ENCODE measurements at places on chromosomes 6 and 20.

- no peak for DNase-seq
Observed at GRCh38 chr6:6460416-6460815, 128.1 kb upstream of the LY86 start.

- no peak for DNase-seq
Observed at GRCh38 chr6:26359765-26360164, 5.2 kb upstream of the BTN3A2 start.

DNA sequence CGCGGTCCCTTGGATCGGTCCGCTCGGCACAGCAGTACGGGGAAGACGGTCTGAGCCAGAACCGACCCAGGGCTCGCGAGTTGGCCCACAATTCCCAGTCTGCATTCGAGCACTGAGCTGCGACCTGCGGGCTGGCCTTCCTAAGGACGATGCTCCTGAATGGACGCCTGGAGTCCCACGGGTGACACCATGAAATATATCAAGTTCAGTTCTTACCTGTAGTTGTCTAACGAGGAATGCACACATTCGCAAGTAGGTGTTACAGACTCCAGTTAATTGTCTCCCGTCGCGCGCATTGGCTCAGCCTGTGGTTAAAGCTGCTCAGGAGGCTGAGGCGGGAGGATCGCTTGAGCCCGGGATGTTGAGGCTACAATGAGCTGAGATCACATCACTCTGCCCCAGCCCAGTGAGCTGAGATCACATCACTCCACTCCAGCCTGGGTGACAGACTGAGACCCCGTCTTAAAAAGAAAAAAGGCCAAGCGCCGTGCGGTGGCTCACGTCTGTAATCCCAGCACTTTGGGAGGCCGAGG lies 802 bp downstream of the PEX7 start:
- DNase-seq: peak; percentile 13

DNA sequence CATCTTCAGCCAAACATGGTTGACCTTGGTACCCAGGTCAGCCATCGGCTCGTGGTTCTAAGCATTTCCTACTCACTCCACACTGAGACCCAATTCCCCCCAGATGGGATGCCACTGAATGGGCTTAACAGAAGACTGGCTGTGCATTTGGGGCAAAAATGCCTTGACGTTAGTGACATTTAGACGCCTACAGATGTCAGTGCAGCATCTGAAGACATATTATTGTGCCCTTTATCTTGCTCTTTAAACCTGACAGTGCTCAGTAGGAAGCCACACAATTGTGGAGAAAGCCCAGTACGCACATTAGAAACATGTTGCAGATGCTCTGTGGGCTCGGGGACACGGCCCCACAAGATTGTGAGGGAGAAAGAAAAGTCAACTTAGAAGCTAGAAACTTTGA lies 414.7 kb downstream of the PTPRT start:
- DNase-seq: no peak

- DNase-seq: no peak
Observed at GRCh38 chr20:21167261-21167660, 41.4 kb downstream of the KIZ start.

- DNase-seq: no peak
Observed at GRCh38 chr6:54695815-54696214, 150.8 kb upstream of the FAM83B start.

GRCh38 chr6:15630202-15630601 lies 32.6 kb downstream of the DTNBP1 start:
- no peak for DNase-seq

DNA sequence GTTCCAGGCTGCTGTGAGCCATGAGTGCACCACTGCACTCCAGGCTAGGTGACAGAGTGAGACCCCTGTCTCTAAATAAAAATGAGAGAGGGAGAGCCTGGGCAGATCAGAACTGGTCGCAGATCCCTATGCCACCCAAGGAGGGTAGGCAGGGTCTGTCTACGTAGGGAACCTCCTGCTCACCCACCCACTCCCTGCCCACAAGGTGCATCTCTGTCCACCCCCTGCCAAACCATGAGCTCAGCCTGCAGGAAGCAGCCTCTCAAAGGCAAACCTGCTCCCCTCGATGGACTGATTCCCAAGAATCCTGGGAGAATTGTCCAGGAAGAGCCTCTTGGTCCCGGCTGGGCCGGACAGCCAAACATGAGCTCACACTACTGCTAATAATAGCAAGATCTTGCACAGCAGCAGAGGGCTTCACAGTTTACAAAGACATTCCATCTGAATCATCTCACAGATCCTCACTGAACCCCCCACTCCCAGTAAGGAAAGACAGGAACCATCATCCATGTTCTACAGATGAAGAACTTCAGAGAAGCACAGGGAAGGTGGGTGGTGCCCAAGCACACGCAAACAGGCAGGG lies 27.8 kb upstream of the TLDC2 start:
- no peak for DNase-seq

DNA sequence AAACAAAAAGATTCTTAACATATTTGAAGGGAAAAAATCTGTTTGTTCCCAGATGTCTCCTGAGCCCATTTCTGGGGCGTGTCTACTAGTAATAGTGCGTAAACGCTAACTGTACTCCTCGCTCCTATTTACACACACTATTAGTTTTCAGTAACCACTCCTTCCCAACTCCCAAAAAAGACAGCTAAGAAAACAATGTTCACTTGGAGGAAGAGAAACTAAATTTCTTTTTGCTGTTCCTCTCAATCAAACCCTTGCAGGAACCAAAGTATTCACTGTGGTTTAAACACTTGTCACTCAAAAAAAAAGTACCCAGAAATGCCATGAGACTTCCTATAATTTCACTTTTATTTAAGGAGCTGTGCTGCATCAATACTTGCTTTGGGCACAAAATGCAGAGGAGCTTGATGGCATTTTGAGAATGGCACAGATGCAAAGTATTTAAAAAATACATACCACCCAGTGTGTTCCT lies 118.2 kb downstream of the BACH2 start:
- no peak for DNase-seq

GRCh38 chr6:43383021-43383667 lies 13.7 kb upstream of the ZNF318 start:
- DNase-seq: no peak

DNA sequence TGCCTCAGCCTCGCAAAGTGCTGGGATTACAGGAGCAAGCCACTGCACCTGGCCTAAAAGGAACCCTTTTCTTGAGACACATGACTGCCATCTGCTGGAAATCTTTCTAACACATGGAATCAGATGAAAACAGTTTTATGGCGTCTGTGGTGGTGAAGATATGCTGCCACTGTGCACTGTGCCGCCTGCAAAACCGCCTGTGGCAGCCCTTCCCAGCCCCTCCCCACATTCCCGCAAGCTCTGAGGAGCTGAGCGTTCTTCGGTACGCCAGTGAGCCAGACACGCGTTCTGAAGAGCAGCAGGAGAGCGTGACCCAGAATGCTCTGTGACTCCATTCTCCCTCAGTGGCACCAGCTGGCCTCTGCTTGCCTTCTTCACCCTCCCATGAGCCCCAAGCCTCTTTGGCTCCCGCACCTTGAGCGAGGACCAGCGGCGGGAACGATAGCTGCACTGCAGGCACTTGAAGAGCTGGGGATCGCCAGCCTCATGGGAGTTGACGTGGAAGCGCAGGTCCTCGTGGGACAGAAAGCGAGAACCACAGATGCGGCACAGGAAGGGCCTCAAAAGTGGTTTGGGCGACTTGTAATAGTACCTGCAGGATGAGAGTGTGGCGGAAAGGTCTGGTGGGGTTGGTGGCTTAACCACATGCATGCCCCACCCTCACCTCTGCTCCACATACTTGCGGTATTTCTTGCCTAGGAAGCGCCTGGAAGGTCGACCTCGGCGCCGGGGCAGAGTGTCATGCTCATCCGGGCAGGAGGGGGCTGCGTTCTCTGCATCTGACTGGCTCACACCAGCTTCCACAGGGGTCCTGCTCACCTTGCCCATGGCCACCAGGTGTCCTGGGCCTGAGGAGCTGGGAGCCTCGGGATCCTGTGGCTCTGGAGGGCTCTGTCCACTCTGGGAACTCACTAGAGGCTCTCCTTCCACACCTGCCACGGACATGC lies 8.7 kb downstream of the ZNF335 start:
- DNase-seq: no peak

GRCh38 chr6:138088326-138088762 lies 18.9 kb downstream of the PERP start:
- DNase-seq: no peak

GRCh38 chr6:21335591-21335990 lies 258.0 kb upstream of the SOX4 start:
- DNase-seq: no peak

GRCh38 chr6:108779536-108780275 lies 68.5 kb upstream of the ARMC2 start:
- no peak for DNase-seq

- DNase-seq: no peak
Observed at GRCh38 chr6:119447921-119448320, 98.4 kb upstream of the MAN1A1 start.

DNA sequence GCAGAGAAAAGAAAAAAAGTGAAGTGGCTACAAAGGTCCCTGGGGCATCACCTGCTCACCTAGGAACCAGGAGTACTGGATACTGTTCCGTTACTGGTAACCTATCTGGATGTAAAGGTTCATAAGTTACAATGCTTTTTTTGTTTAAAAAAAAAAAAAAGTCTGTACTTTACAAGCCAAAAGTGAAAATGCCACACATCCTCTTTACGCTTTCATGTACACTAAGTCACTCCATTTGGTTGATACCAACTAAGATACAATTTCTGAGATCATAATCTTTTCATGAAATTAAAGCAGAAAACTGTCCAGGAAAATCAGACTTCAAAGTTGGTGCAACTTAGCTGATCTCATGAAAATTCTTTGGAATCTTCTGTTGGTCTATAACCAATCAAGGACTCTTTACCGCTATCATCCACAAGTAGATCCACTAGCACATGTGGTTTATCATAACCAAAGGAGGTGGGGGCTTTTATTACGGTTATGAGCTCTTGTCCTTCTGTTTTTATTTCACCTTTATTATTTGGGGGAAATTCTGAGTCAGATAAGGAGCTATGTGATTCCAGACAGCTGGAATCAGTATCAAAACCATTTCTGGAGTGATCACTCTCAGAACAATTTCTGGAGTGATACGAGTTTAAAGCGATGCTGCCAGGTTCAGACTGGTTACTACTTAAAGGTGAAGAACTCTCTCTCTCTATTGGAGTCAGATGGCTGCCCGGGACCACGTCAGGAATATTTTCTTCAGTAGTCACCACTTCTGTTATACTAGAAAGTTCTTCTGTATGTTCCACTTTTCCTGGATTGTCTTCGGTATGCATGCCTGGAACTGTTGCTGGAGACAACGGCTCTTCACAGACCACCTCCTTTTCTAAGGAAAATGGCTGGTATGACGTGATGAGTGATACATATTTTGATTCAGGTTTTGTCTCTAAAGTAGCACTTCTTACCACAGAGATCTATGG lies 21.2 kb downstream of the IFNGR1 start:
- DNase-seq: no peak

DNA sequence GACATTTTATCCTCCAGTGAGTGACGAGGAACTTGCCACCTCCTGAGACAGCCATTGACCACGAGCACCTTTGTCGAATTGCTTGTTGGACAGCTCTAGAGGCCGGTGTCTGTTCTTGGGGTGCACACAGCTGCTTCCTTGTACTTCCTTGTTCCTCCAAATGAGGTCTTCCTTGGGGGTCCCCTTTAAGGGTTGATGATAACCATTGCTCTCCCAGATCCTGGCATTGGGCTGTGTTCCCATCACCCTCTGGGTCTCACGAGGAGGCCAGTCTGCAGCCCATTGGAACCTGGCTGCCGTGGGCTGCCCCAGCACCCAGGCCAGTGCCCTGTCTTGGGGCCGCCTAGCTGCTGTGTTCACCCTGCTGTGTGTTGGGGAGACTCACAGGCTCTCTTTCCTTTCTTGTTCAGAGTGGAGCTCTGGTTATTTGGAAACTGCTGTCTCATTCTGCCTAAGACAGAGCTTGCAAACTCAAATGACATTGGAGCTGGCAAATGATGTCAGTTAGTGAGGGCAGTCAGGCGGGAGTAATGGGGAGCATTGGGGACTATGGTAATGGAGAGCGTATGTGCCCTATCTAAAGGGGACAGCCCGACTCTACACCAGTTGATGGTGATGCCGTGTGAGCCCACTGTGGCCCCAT lies 25.7 kb downstream of the PPP1R16B start:
- DNase-seq: no peak

GRCh38 chr20:50516180-50516934 lies 6.2 kb downstream of the PTPN1 start:
- no peak for DNase-seq
